WERI-Rb-1 (cell line): ENCODE measurements at places on chromosomes 4 and X.
A peak's percentile ranks its signal among the peaks of the same experiment; 100 is the strongest.

- DNase-seq = no peak
Measured at GRCh38 chr4:138500869-138501268, 258.7 kb upstream of the SLC7A11 start.

DNA sequence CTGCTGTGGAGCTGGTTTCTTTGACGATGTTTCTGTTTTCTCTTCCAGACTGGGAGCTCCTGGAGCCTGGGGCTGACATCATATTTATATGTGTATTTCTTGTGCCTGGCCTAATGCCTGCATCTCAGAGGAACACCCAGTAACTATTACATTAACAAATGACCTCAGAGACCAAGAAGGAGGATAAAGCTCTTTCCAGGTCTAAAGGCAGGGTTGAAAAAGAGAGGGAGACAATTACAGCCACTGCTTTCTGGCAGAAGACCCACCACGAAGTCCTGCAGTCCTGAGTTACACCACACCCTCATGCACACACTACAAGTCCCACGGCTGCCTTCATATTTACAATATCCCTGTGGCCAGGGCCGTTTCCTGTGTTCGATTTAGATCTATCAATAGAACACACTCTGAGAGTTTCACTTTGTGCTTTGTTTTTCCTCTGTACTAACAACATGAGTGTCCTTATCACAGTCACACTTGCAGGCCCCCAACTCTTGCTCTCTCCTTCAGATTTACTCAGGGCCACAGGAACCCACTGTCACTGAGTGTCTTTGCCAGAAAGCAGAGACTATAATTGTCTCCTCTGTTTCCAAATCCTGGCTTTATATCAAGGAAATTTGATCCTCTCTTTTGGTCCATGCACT is 535.5 kb downstream of the MID1IP1 start:
- peak; percentile 6 for DNase-seq

- DNase-seq = no peak
Measured at GRCh38 chr4:172155838-172156345, 342.7 kb downstream of the GALNTL6 start.

GRCh38 chr4:153374442-153374841 is 30.0 kb downstream of the MND1 start:
- no peak for DNase-seq

GRCh38 chrX:104018126-104018525 is 4.6 kb upstream of the H2BW1 start:
- no peak for DNase-seq

- no peak for DNase-seq
Measured at GRCh38 chr4:6591781-6592180, 16.8 kb downstream of the MAN2B2 start.

DNA sequence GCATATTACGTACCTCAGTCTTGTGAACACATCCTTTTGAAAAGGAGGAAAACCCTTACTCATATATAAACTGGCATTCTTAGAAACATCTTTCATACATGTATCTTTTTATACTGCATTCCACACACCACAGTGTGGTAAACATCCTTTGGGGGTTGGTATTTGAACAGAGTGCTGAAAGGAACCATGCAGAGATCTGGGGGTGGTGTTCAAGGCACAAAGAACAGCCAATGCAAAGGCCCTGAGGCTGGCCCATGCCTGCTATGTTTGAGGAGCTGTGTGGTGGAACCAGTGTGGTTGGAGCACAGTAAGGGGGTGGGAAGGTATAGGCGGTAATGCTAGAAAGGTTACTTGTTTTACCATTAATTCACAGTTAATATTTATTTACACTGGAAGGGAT is 2.0 kb downstream of the ELK1 start:
- DNase-seq = no peak

DNA sequence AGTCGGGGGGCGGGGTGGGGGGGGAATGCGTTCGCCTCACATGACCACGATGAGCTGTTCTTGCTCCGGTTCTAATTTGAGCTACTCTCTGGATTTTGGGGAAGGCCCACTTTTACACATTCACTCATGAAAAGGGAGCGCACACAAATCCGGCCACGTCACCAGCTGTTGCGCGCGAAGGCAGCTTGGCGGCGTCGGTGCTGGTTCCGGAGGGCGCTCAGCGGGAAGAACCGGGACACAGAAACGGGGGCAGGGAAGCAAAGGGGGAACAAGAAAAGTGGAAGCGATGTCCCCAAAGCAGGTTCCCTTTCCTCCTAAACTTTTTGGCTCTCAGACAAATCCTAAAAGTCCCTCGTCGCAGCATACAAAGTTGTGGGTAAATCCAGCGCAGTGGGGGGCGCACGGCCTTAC is 605 bp downstream of the ANXA5 start:
- peak; percentile 52 for DNase-seq

GRCh38 chr4:48228949-48229348 is 40.7 kb downstream of the TEC start:
- no peak for DNase-seq

DNA sequence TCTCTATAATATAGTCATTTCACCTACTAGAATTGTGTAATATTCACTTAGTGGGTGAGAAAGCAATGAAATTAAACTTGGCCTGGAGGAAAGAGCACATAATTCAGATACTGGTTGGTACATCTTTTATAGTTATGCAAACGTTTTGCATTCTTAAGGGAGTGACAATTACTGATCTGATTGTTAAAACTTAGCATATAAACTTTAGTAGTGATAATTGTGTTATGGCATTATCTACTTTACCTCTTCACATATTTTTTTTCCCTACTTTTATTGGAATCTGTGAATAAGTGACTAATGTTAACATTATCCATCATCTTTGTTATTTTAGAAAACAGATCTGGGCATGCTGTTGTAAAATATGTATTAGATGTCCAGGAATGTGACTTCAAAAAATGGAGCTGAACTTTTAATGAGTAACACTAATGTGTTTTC is 217.4 kb upstream of the GIMD1 start:
- no peak for DNase-seq
